ENCODE measurements at places on chromosomes 3 and 15. TPM values are rescaled to one million over a fixed set of nuclear protein-coding genes. Genes with fewer than 3 reads are reported as not detected.

The CAMKV gene
- 0.37 TPM for total RNA-seq

GRCh38 chr15:34241376-34242330 is 16.8 kb downstream of the EMC4 start:
- no peak for DNase-seq

The CXCR6 gene
- total RNA-seq = 0.63 TPM

DNA sequence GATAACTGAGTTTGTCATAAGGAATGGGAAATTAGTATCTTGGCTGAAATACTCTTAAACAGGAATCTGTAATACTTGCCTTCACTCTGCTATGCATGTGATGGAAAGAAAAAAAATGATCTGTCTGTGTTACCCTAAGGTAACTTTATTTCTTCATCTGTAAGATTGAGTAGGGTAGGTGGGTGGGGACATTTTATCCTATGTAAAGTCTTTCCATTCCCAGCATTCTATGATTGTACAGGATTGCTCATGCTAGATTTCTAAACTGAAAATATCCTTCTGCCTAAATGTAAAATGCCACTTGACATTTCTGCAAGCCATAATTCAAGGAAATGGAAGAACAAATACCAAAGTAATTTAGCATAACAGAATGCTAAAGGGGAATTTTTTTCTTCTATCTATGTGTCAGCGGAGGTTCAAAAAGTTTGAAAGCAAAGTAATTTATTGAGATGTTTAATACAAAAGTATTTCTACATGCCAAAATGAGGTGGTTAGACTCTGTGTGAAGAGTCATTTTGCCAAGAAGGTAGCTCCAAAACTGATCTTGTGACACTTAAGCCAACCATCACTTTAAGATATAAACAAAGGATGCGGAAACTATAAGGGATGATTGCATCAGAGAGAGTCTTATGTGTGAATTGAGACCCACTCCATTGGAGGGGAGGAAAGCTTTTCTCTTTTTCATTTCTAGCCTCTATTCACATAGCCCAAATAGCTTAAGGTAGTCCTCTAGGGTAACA is 46.6 kb upstream of the SERPINI2 start:
- DNase-seq = no peak

DNA sequence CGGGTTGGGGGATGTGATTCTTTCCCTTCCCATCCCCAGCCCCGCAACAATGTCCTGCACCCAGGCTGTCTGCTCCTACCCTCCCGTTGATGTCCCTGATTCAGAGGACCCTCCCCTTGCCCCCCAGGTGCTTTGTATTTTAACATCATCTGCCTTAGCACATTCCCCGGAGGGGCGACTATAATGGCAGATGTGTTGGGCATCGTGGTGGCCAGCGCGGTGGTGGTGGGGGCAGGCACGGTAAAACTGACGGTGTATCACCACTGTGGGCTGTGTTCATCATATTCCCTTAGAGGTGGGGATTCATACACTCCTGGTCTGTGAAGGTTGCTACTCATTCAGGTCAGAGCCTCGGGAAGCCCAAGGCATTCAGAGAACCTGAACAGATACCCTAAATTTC is 173.0 kb downstream of the ADAMTS17 start:
- DNase-seq = no peak

GRCh38 chr15:92306663-92307062 is 87.0 kb upstream of the ST8SIA2 start:
- no peak for DNase-seq

DNA sequence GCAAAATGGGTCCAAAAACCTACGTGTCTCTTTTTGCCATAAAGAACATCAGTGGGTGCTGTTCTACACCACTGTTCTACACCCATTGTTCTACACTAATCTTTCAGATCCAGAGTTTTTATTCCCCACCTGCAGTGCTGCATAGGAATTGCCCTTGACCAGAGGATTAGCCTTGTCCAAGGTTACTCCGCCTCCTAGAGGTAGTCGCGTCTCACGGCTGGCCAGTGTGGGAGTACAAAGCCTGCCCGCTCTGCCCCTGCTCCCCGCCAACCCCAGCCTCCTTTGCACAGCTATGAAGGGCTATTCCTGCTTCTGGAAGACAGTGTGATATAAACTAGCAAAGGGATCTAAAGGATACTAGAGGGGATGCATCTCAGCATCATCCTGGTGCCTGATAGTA is 222.1 kb upstream of the LMCD1 start:
- DNase-seq = no peak

- no peak for DNase-seq
These were observed 18.4 kb downstream of the SRGAP3 start for GRCh38 chr3:9231006-9231405.

Data from urinary bladder (tissue), 4 donors.